ENCODE measurements at places on chromosomes 11 and 22.

DNA sequence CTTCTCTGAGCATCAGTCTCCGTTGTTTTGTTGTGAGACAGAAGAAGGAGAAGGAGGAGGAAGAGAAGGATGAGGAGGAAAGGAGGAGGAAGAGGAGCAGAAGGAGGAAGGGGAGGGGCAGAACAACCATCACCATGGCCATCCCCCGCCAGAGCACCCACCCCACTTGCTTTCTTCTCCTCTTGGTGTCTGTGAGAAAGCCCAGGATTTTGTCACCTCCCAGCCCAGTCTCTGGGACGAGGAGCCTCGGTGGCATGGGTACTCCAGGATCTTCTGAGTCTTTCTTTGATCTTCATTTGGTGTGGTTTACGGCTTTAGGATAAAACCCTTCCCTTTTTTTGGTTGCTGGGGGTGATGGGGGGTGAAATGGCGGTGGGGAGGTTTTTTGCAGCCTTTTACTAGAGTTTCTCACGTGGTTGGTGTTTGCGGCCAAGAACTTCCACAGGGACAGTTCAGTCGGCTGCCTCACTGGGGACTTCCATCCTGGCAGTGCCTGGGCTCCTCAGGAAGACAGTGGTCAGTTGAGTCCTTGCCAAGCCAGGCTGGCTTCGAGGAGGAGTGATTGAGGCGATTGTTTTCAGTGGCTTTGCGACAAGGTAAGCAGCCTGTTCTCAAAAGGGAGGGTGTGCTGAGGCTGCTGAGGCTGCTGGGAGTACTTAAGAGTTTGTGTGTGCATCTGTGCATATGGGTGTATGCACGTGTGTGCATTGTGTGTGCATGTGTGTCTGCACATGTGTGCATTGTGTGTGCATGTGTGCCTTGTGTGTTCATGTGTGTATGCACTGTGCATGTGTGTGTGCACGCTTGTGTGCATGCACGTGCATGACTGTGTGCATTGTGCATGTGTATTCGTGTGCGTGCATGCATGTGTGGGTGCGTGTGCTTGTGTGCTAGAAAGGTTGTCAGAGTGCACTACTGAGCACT lies 567.5 kb downstream of the TBC1D22A start:
- no peak for DNase-seq

- no peak for DNase-seq
Observed at GRCh38 chr11:101049813-101050212, 79.8 kb downstream of the PGR start.

DNA sequence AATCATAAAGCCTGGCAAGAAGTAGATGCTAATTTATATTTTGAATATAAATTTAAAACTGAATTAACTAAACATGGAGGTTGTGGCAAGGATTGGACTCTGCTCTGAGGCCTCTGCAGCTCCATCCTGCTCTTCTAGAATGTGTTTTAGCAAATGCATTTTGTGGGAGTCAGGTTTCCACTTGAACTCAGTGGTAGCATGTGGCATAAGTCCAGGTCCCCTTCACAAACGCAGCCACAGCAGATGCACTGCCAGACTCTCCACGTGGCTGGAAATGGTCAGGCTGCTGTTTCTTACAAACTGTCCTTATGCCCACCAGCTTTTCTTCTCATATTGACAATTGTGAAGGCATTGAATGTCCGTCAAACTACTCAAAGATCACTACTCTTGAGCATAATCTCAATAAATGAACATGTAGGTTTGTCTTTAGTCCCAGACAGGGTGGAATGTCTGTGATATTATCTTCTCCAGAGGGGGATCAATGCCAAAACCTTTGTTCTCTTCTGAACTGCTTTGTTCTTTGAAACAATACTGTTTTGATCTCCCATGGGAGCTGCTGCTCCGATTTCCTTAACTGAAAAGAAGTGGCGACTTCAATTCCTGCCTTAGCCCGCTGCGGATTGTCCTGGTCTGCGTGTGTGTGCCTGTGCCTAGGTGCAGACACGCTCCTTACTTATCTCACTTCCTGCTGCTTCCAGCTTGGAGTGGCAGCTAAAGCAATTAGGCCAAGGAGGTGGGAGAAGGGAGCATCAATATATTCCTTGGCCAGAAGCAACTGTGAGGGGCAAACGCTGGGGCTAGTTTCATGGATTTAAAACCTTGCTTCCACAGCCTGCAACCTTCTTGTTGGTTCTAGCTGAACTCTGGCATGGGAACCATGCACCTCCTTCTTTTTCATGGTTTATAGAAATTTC lies 24.2 kb downstream of the EIF4G2 start:
- DNase-seq = no peak

DNA sequence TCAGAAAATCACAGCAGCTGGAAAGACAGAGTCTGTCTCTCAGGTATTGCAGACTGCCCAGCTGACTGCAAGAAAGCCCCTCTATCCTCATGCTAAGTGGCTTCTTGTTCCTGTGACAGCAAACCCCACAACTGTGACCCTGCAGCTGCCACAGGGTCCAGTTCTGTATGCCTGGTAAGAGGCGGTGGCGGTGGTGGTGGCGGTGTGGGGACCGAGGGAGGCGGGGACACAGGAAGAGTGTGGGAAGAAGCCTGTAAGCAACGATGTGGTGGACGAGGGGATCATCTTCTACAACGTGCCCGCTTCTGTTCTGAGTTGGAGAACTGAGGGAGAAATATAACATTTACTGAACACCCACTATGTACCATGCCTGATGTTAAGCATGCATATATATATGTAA lies 112.4 kb downstream of the TENM4 start:
- DNase-seq = no peak

GRCh38 chr11:65538232-65538914 lies 13.5 kb downstream of the SCYL1 start:
- DNase-seq = no peak

GRCh38 chr22:42365111-42365865 lies 66.9 kb downstream of the NFAM1 start:
- DNase-seq = no peak

DNA sequence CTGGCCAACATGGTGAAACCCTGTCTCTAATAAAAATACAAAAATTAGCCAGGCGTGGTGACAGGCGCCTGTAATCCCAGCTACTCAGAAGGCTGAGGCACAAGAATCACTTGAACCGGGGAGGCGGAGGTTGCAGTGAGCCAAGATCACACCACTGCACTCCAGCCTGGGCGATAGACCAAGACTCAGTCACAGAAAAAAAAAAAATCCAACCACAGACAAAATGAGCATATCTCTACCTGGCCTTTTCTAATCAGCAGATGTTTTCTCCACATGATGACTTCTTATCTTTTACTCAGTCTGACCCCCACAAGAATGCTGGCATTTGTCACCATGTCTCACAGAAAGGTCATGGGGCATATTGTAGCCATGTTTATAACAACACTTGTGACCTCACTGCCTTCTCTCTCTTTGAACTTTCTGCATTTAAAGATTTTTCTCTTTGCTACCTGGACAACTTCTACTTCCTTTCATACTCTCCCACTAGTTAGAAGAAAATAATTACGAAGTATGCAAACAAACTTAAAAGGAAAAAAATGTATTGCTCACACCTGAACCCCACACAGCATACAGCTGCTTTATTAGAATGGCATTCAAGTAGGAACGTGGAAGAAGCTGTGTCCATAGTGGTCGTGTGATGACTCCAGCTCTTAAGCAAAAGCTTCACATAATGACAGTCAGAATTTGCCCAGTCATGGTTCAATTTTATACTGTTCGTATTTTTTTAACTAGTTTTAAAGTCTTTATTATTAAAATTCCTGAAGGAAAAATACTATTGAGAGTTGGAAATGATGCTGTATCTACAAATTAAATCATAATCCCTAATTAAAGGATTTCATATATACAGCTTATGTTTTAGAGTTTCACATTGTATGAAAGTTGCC lies 65.4 kb downstream of the ZC3H12C start:
- DNase-seq = no peak

DNA sequence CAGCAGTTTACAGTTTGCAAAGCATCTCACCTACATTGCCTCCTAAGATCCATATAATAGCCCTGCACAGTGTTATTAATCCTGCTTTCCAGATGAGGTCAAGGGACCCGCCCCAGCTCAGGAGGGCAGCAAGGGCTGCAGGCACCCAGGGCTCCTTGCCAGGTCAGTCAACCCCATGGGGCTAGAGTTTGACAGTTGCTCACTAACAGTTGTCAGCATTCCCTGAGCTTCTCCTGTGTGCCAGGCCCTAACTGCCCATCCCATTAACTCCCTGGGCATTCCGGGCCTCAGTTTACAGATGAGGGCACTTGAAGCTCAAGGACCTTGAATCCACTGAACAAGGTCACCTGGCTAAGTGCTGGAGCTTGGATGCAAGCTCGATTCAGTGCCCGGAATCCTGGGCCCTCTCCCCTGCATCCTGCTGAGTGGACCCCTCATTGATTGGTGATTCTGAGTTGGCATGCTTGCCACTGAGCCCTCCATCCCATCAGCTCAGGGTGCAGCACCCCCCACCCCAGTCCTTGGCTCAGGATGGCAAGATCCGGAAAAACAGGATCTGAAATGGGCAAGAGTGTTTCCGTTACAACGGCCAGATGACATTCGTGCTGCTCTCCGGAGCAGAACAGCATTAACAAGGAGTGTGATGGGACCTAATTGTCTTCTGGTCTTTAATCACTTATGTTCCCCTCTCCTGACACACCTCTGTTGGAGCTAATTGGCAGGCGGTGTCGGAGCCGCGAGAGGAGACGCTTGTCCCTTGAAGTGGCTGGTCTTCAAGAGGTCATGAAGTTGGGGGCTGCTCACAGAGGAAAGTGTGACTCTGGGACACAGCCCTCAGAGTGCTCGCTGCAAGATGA lies 87.4 kb upstream of the SHISAL1 start:
- no peak for DNase-seq

- no peak for DNase-seq
Observed at GRCh38 chr11:39571081-39571480, 1888.4 kb downstream of the LRRC4C start.

DNA sequence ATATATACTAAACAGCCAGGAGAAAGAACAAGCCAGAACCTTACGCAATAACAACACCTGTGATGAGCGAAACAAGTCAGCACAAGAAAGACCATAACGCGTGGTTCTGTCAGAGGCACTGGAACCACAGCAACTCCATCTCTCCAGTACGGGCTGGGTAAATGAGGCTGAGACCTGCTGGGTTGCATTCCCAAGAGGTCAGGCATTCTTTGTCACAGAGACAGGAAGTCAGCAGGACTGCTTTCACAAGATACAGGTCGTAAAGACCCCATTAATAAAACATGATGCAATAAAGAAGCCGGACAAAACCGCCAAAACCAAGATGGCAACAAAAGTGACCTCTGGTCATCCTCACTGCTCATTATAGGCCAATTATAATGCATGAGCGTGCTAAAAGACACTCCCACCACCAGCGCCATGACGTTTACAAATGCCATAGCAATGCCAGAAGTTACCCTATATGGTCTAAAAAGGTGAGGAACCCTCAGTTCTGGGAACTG lies 21.7 kb downstream of the TPST2 start:
- no peak for DNase-seq

DNA sequence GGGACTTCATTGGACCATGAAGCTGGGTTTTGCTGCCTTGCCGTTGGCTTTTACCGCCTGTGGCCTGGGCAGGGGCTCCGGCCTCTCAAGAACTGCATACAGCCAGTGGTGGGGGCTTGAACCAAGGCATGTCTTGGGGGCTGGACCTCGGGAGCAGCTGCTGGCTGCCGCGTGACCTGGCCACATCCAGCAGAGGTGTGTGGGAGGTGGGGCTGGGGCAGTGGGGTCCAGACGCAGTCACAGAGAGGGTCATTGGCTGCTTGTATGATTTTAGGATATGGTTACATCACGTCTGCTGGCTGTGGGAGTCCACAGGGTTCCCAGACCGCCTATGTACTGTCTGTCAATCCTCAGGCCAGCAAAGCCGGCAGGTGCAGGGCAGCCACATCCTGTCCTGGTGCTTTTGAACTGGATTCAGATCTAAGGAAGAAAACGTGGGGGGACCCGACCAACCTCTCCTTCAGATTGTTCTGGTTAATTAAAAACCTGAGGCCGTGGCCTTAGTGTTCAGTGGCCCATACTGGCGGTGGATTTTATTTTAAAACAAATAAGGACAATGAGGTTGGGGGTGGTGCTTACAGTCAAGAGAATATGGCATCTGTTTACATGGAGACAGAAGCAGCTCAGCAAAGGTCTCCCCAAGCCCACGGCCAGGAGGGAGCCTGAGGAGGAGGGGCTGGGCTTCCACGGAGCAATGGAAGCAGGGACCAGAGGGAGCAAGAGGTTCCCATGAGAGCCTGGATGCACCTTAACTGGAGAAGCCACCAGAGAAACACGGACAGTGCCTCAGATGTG lies 426.0 kb downstream of the TBC1D22A start:
- no peak for DNase-seq

DNA sequence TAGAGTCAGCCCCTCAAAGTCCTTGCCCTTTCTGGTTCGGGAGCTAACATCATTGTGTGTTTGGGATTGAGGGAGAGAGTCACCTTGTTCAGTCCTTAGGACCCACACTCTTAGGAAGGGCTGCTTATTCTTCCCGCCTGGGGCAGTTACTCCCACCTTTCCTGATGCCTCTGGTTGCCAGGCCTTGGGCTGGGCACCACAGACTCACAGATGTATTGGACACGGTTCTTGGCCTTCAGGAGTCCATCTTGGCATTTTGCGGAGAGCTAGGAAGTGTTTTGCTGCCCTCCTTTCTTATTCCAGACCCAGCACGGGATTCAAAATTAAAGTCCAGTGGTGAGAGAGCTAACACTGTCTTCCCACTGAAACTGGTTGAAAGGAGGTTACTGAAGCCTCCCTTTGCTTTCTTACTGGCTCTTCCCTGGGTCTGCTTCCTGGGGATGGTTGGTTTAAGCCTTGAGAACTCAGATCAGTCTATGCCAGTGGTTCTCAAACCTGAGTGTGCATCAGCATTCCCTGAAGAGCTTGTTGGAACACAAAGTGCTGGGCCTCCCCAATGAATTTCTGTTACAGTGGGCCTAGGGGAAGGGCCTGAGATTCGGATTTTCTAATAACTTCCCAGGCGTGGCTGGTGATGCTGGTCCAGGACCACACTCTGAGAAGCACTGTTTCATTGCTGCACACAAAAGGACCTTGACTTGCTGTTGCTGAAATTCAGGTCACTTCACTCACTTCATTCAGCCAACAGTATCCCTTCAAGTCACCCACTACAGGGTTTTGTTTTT lies 1.4 kb downstream of the OSBP2 start:
- no peak for DNase-seq

- no peak for DNase-seq
Observed at GRCh38 chr11:76666408-76666807, 4.1 kb downstream of the LRRC32 start.

- no peak for DNase-seq
Observed at GRCh38 chr22:21791635-21792625, 56.3 kb upstream of the YPEL1 start.

- DNase-seq = no peak
Observed at GRCh38 chr11:103811870-103812455, 224.5 kb upstream of the DDI1 start.

Data from HTR-8/SVneo (cell line).